GM12865 (cell line): ENCODE measurements at places on chromosomes 6 and 20.

DNA sequence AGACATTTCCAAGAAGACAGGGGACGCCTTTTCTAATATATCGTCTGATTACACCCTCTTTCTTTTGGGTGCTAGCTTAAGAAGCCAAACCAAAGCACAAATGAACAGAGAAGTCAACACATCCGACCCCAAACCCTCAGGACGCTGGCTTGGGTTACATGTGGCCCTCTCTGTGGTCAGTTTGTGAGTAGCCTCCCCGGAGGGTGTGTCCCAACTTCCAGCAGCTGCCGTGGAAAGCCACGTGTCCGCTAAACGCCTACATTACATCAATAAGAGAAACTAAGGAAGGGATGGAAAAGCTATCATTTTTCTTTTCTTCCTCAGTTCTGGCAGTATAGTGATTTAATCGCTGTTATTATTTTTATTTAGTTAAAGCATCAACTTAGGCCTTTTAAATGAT, 487 bp upstream of the BMP6 start:
- no peak for DNase-seq

DNA sequence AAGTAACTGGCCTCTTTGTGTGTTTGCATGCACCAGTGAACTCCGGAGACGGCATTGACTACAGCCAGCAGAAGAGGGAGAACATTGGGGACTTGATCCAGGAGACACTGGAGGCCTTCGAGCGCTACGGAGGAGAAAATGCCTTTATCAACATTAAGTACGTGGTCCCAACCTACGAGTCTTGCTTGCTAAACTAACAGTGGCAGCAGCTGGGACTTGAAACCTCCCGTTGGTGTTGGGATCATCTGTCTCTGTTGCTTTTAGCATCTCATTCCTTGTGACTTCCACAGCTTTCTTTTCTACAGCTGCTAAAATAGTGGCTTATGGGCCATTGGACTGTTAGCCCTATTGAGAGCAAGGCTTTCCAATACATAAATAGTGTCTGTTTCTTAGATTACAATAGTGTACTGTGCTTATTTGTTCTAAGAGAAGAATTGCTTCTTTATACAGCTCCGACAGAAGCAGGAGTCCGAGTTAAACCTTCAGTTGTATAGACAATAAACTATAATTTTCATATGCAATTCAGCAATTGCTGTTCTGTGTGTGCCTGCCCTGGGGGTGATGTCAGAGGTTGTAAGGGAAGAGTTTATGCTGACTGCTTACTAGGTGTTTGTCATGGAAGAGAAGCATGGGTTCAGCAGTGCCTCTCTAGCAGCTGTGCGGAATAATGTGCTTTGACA, 99.6 kb upstream of the QKI start:
- DNase-seq = no peak

- DNase-seq = no peak
Measured at GRCh38 chr20:8367689-8368088, 235.6 kb downstream of the PLCB1 start.

DNA sequence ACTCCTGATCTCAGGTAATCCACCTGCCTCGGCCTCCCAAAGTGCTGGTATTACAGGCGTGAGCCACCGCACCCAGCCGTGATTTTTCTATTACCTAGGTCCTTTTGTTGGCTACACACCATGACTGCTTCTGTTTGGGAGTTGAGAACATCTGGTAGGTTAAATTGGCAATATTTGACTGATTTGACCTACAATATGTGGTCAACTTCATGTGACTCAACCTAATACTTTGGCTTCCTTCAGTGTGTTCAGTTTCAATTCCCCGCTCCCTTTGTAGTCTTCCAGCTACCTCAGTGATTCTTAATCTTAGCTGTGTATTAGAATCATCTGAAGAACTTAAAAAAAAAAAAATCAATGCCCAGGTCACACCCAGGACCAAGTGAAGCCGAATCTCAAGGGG, 47.4 kb downstream of the MYB start:
- peak; percentile 71 for DNase-seq

DNA sequence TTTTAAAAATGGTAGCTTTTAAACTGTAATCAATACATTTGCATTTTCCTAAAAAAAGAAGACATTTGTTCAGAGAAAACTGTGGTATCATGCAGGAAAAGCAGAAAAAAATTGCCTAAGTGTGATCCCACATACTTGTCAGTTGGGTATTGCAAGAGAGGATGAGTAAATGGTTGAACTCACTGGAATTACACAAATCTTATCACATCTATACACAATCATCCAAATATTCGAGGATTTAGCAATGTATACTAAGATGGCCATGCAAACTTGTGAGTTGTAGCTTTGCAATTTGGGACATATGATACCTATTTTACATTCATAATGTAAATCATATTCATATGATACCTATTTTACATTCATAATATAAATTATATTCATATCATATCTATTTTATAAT, 58.2 kb upstream of the GJE1 start:
- no peak for DNase-seq

- DNase-seq = peak; percentile 82
Measured at GRCh38 chr6:32086661-32087573, 22.2 kb downstream of the TNXB start.

- no peak for DNase-seq
Measured at GRCh38 chr6:150349546-150349945, 19.3 kb upstream of the IYD start.

DNA sequence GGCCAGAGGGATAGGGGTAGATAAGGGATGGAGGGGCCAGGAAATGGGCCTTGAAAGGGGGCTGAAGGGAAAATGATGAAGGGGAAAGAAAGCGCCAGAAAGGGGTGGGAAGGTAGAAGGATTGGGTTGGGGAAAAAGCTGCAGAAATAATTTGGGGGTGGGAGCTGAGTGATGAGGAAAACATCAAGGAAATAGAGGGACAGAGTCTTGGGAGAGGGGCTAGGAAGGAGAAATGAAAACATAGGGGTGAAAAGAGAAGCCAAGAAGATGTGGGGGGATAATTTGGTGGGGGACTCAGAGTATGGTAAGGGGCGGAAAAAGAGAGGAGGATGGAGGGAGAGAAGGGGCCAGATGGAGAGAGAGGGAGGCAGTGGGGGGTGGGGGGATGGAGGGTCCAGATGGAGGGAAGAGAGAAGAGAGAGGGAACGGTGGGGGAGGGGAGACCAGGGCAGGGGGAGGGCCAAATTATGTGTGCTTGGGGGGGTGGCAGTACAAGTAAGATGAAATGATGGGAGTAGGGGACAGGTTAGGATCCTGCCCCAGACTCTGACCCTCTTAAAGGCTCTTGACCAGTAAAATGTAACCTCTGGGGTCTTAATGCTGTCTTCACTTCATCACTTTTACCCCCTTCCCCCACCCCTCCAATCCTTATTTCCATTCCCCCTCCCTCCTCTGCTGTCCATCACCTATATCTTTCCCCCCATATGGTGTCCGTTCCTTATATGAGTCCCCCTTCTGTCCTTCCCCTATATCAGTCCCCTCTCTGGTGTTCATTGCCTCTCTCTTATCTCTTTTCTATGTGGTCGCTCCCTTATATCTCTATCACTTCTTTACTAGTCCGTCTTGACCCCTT, 852 bp downstream of the SYNGAP1 start:
- no peak for DNase-seq

DNA sequence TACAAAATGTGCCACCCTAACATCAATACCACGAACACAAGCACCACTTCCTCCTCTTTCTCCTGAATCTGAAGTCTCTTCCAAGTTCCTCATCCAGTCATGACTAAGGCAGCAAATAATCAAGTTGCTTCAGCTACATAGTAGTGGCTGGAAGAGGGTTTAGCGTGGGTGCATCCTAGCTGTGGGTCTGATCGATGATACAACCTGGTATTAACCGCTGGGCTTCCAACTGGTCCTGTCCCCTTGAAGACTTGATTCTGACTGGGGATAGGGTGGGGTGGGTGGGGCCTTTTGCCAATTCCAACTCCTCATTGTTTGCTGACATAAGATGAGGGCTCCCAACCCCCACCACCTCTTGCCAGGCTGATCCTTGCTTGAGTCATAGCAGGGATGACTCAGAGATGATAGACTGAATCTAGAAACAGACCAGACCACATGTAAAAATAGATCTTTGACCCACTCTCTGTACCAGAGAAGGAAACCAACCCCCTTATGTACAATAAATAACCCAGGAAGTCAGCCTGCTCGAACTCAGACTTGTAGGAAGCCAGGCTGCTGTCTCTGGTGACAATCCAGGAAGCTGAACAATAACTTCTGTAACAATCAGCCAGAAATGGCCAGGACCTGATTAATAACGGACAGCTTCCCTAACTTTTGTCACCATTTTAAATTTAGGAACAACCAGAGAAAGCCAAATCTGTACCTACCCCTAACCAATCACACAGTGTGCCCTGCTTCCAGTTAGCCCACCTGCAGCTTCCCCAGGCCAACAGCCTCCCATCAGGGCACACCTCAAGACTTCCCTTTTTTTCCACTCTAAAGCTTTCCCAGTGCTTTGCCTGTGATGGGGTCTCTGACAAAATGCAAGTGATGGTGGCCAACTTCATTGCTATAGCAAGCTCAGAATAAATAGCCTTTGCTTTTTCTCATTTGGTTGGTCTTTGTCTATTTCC, 68.9 kb upstream of the FAM184A start:
- peak; percentile 90 for DNase-seq

DNA sequence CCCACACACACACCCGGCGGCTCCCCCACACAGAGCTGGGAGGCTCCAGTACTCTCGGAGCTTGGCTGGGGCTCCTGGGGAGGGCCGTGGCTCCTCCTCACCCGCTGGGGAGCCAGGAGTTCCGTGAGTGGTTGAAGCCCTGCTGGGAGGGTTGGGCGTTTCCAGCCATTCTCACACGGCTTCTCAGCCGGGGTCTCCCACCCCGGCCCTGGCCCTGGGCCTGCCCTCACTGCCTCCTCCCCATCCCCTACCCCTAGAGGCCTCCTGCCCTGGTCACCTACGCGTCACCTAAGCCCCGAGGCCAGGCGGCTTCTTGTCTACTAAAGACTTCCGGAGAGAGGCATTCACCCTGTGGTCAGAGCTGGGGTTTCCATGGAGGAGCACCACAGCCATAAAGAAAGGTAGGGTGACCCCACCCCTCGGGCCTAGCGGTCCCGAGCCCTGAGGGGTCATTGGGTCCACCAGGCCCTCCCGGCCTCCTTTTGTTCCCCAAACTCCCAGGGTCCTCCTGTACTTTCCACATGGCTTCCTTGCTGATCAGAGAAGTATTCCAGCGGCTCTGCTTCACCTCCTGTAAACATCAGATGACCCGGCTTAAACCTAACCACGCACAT, 99.3 kb downstream of the TTLL2 start:
- DNase-seq = no peak

DNA sequence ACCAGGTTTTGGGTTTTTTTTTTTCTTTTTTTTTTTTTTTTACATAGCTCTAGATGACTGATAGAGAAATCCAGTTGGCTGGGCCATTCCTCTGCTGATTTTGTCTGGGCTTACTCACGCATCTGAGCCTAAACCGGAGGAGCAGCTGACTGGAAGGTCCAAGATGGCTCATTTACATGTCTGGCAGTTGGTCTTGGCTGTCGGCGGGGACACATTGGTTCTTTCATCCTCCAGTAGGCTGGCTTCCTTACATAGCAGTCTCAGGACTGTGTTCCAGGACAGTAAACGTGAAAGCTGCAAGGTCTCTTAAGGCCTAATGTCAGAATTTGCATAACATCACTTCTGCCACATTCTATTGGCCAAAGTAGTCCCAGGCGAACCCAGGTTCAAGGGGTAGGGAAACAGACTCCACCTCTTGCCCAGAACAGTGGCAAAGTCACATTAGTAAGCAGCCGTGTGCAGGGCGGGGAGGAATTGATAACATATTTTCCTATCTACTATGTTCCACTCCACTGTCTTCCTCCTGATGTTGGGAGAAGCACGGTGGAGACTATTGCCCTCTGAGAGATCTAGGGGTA, 87.0 kb downstream of the CDH22 start:
- no peak for DNase-seq

DNA sequence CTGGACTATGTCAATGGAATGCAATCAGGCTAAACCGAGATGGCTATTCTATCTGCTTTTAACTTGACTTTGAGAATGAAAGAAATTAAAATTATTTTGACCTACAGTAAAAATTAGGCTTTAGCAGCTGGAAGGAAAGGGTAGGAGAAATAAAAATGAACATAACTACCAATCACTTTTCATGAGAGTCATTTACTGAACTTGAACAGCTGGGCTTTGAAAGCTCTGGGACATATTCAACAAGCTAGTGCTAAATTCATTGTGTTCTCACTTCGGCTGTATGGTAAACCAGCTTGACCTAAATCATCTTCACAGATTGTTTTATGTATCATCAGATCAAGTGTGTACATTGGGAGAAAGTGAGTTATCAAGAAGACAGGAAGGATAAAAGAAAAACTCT, 161.5 kb upstream of the STXBP5 start:
- no peak for DNase-seq

- no peak for DNase-seq
Measured at GRCh38 chr6:152379423-152379822, 257.7 kb downstream of the SYNE1 start.

- DNase-seq = no peak
Measured at GRCh38 chr6:168902075-168902474, 351.6 kb downstream of the THBS2 start.

GRCh38 chr20:40915756-40916155, 112.9 kb upstream of the TOP1 start:
- DNase-seq = no peak

DNA sequence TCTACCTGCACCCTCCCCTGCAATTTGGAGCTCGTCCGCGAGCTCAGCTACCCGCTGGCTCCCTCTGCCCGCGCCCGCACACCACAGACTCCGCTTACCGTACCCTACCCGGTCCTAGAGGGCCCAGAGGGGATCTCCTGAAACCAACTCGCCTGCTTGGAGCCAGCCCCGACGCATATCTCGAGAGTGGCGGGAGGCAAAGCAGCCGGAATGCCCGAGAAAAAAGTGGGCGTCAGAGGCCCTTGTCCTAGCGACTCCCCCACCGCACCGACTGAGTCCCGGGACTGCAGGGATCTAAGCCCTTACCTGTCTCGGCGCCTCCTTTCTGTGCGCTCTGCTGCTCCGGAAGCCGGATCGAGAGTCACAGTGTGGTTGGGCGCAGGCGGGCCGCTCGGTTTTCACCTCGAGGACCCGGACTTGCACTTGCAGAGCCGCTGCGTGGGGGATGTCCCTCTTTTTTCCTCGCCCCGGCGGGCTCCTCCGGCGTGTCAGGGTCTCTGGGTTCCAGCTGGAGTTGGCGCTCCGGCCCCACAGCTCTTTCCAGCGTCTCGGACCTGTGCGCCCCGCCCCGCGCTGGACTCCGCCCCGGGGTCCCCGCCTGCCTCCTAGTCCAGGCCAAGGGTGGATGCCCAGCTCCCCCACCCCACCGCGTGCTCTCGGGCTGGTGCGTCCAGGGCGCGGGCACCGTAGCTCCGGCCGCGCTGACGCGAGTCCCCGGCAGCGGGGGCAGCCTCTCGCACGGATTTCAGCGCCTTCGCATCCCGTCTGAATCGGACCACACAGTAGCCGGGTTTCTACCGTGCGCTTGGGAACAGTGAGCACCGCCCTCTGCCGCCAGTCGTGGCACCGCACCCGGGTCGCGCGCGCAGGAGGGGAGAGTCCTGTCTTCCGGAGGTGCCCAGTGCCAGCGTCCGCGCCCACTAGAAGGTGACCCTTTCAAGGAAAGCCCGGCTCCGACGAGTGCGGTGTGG, at the start of gene PROKR2:
Gene PROKR2 (minus strand): TSS at position 767 of the 971 bp plus-strand sequence. CDS start 2,585 bp downstream, outside the sequence.
- DNase-seq = no peak
